SW 1271 (cell line): ENCODE measurements at places on chromosomes 13 and 19.

DNA sequence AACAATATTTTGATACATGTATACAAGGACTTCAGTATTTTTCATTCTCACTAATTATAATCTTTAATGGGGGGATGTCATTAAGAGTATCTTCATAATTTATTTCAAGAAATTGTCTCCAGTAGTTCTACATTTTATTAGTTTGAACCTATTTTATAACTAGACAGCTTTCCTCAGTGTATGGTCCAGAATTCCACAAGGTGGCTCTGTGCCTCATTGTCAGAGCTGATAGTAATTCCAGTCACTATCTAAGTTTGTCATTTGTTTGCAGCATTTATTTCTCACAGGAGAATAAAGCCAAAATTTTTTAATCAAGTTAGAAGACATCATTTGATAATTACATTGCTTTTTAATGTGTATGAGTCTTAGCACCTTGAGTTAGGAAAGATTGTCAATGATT lies 1633.0 kb upstream of the PCDH20 start:
- DNase-seq: peak; percentile 25

DNA sequence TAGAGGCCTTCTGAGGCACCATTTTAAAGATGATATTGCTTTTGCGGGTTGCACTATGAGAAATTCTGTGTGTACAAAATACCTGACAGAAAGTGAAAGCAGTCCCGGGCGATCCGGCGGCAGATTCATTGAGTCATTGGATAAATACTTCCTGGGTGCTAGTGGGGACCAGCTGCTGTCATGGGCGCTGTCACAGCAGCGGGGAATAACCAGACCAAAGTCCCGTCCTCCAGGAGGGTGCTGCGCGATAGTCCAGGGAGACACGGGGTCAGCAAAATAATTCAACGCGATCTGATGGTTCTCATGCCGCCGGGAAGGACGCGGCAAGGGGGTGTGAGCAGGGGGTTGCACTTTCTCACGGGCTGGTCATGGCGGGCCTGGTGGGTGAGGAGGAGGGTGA lies 13.5 kb downstream of the ZFR2 start:
- DNase-seq: no peak

DNA sequence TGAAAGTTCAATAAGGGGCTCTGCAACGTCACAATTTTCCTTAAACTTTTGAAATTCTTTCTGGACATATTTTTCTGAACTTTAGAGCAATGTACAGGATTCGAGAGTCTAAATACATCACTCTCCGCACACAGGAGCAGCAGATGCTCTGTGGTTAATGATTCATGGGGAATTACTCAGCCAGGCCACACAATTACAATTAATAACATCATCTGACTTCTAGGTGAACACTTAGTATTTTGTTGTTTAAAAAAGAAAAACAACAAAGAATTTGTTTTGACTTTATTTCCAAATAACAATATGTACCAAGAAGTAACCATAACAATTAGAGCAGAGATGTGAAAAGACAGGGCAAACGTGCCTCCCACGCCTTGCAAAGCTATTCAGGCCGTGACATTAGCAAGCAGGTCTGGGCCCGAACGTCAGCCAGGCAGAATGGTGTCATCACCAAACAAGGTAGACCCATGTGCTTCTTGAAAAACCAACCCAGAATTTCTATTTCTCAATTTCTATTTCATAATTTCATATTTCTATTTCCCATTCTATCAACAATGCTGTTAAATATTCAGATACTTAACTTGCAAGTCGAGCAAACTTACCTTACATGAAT lies 236.3 kb downstream of the COL4A1 start:
- DNase-seq: no peak

- no peak for DNase-seq
These were observed 11.3 kb upstream of the POU2F2 start for GRCh38 chr19:42143341-42144234.

- DNase-seq: peak; percentile 53
These were observed 3.0 kb upstream of the COX6B1 start for GRCh38 chr19:35644987-35645679.

DNA sequence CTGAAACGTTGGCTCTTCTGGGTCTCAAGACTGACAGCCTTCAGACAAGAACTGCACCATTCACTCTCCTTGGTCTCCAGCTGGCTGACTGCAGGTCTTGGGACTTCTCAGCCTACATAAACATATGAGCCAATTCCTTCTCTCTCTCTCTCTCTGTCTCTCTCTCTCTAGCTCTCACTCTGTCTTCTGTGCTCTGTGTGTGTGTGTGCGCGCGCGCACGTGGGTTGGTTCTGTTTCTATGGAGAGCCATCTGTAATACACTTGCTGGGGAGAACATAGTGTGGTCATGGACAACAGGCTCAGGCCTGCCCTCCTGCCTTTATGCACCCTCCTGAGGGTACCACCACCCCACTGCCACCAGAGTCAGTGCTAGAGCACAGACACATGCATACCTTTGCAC lies 13.7 kb upstream of the SERPINE3 start:
- no peak for DNase-seq

GRCh38 chr13:32783067-32783466 lies 196.8 kb downstream of the PDS5B start:
- no peak for DNase-seq

DNA sequence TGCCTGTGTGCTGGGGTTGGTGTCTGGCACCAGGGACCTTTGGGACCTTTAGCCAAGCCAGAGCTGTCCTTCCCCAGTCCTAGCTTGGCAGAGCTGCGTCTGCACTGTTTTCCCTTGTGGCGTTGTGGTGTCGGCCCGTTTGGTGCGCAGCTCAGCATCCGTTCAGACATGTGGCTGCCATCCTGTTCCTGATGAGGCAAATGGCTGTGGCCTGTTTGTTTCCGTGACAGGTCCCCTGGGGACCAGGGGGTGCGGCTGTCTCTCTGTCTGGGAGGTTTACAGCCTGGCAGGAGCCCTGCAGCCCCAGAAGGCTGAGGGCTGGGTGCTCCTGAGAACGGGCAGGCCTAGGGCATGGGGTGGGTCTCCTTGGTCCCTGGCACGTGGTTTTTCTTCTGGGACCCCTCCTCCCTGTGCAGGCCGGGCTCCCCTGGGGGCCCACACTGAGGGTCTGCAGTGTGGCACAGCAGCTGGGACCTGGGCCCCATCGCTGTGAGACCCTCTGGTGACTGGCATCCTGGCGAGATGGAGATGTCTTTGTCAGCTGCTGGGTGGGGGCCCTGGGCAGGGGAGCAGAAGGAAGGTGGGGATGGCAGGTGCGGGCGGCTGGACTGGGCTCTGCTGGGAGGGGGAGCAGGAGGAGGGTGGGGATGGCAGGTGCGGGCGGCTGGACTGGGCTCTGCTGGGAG lies 4.0 kb downstream of the SPPL2B start:
- no peak for DNase-seq
